ENCODE measurements at places on chromosomes 7 and 10.

DNA sequence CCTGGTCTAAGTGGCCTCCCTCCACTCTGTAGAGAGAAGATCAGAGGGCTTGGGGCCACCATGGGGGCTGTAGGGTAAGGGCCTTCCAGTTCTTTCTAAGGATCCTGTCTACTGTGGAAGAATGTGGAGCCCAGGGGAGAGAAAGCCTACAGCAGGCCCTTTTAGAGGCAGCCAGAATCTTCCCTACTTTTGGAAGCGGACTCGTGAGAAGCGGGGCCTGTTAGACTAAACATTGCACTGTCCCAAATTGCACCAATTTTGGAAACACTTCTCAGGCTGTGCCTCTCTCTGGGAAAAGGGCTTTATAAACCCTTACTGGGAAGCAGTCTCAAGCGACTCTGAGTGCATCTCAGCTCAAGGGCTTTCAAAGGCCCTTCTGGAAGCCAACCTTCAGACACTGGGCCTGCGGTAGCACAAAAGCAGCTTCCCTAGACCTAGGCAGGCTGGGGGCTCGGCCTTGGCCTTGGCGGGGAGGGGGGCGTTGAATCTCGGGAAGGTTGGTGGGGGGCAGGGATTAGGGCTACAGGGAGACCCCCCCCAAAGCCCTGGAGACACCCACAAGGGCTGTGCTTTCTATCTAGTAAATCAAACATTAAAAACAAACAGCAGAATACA, 298.1 kb downstream of the GFRA1 start:
- DNase-seq: no peak

DNA sequence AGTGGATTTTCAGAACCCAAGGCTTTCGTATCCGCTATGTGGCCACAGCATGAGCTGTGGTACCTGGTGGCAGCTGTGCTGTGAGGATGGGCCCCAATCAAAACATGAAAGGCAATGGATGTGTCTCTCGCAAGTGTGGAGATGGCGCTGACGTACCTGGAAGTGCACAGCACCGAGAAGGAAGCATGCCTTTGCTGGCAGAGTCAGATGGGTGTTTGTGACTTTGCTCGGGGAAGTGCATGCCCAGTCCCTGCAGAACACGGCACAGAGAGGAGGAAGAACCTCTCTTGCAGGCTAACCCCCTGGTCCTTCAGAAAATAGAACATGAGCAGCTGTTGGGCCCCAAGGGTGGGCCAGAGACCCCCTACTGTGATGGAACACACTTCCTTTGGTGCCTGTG, 654.1 kb upstream of the ZWINT start:
- no peak for DNase-seq

- DNase-seq: no peak
These were observed 147.1 kb downstream of the LYZL1 start for GRCh38 chr10:29435809-29436501.

DNA sequence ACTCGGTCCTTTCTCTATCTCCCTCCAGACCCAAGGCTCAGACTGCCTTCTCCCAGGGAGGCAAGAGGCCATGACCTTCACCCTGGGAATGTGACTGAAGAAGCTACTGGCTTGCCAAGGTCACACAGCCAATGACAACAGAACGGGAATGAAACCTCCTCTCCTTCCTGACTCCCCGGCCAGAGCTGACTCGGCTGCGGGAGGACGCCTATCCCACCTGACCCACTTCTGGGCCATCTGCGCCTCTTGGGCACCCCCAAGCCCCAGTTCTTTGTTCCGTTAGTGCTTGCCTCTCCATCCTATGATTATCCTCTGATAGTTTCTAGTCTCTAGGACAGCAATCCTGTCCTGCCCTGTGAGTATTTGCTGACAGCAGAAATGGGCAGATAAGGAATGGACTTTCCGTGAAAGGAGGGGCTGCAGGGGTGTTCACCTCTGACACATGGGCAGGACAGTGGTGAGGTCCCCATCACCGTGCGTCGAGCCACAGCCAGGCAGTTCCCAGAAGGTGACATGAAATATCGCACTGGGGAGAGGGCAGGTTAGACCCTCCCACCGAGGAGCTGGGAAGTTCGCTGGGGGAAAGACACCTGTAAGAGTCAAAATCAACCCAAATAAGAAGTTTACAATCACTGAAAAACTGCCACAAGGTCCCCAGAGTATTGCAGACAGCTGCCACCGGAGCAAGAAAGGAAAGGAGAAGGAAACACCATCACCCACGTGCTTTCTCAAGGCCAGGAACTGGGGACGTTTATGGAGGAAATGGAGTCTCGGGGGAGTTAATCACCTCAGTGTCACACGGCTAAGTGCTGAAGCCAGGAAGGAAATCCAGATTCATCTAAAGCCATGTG, 63.0 kb downstream of the INSIG1 start:
- no peak for DNase-seq

DNA sequence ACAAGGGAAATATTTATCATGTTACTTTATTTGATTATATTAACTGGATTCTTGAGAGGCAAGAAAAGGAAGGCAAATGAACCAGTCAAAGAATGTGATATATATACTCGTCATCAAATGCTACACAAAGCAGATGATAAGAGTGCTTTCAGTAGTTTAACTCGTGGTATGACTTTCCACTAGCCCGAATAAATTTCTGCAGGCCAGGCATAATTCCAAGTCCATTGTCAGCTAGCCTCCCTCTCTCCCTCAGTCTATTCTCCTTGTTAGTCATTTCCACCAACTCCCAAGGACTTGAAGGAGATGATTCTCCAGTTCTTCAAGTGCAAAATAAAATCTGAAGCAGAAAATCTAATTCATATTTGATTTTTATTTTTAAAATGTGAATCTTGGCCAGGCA, 190.5 kb downstream of the GLI3 start:
- no peak for DNase-seq

GRCh38 chr10:93608421-93608820, 3.9 kb upstream of the PDE6C start:
- DNase-seq: no peak

- no peak for DNase-seq
These were observed 71.2 kb downstream of the APBB1IP start for GRCh38 chr10:26509307-26509706.

GRCh38 chr7:132742189-132742612, 165.9 kb upstream of the PLXNA4 start:
- no peak for DNase-seq

GRCh38 chr7:16881844-16882243, at the start of gene AGR3:
AGR3 (minus strand) TSS chr7:16881983; CDS start chr7:16878618, 3,365 bp downstream.
- DNase-seq: no peak

DNA sequence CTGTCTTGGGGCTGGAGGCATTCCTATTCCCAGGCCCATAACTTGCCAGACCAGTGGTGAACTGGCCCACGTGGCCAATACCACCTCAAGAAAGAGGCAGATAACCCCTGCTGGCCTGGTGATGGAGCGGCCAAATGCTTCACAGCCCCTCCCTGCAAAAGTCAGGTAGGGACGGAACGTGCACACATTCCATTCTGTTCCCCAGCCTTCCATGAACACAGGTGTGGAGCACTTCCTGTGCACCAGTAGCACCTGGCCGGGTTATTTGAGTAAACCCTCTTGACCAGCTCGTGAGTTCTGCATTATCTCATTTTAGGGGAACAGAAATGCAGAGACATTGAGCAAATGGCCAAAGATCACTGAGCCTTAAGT, 134.4 kb downstream of the SH3PXD2A start:
- no peak for DNase-seq

DNA sequence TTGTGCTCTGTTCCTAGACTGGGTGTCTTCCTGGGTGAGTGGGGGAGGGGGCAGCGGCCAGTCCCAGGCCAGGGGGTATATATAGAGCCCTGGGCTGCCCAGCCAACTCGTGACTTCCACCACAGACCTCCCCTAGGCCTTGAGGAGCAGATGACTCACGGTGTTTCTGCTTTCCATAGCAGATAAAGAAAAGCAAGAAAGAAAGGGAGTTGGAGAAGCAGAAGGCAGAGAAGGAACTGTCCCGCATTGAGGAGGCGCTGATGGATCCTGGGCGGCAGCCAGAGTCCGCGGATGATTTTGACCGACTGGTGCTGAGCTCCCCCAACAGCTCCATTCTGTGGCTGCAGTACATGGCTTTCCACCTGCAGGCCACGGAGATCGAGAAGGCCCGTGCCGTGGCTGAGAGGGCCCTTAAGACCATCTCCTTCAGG, 10.1 kb downstream of the CALHM2 start:
- DNase-seq: no peak

GRCh38 chr7:132752431-132752830, 176.2 kb upstream of the PLXNA4 start:
- DNase-seq: no peak

- peak; percentile 65 for DNase-seq
These were observed 711 bp downstream of the FAM221A start for GRCh38 chr7:23680414-23681405.

DNA sequence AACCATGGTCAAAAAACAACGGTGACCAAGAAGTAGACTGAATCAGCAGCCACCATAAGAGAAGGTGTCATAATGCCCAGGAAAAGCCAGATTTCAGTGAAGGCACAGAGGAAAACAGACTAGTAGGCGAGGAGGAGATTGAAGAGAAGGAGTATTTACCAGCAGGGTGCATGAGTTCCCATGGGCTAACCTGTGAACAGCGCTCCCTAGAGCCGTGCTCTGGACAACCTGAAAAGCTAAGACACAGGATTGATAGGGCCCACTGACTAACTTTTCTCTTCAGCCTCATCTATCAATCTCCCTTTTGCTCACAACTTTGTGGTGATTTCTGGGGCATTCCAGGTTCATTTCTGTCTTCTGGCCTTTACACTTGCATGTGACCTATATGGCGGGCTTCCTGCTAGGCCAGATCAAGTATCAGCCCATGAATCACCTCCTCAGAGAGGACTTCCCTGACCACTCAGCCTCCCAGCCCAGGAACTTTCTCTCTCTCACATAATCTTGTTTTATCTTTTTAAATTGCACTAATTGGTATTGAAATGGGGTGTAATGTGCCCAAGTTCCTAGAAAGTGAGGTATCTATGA, 12.8 kb downstream of the ANKRD22 start:
- no peak for DNase-seq

GRCh38 chr7:114409750-114410149, 4.9 kb upstream of the FOXP2 start:
- DNase-seq: no peak

DNA sequence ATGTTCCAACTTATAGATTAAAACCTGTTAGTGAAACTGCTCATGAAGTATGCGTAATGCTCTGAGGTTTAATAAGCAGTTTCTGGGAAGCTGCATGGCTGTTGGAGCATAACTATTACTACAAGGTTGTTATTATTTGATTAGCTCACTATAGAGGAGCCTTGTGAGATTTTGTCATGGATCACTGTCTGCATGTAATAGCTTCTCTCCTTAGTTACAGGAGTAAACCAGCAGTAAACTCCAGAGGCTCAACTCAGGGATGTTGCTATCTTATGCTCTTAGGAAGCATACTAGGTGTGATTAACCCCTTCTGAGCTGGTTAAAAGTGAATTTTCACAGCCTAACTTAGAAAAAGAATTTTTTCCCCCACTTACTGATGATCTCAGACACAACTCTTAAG, 63.6 kb upstream of the IFRD1 start:
- no peak for DNase-seq

GRCh38 chr7:156731651-156732050, 91.1 kb downstream of the RNF32 start:
- DNase-seq: no peak

DNA sequence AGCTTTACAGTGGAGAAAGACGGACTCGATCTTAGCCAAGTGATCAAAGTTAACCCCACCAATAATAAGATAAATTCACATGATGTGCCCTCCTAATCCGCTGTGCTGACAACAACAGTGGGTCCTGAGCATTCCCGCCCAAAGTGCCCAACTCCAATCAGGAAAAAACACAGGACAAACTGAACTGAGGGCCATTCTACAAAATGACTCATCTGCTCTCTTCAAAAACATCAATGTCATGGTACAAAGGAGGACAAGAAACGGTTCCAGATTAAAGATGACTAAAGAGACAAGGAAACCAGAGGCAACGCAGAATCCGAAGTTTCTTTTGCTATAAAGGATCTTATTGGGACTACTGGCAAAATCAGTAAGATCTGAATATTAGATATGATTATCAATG, 79.4 kb downstream of the CTBP2 start:
- DNase-seq: no peak

DNA sequence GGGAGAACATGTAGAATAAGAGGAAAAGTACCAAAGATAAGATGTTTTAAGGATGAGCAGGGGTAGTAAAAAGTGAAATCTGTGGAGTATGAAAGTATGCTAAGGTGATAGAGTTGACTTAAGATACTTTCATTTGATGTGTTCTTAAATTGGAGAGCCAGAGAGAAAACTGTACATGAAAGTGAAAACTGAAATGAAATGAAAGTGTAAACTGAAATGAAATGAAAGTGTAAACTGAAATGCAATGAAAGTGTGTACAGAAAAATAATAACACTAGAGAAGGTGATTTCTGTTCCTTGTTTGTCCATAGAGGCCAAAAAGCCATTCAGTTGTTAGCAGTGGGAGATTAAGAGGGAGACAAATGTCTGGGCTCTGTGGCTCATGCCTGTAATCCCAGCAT, 17.5 kb downstream of the AHR start:
- DNase-seq: no peak

GRCh38 chr7:131578602-131579001, 22.2 kb upstream of the PODXL start:
- DNase-seq: no peak

GRCh38 chr10:100652406-100653135, 92.8 kb upstream of the PAX2 start:
- DNase-seq: no peak

- no peak for DNase-seq
These were observed 14.8 kb upstream of the ZC3HAV1 start for GRCh38 chr7:139124084-139124914.
